ENCODE measurements at places on chromosomes 13 and 19.

GRCh38 chr19:2235381-2236063 lies 607 bp downstream of the PLEKHJ1 start:
- no peak for DNase-seq

- DNase-seq, result no peak
Measured at GRCh38 chr19:6228551-6229215, 51.1 kb downstream of the MLLT1 start.

- DNase-seq, result no peak
Measured at GRCh38 chr13:62482351-62482750, 1066.7 kb upstream of the PCDH20 start.

DNA sequence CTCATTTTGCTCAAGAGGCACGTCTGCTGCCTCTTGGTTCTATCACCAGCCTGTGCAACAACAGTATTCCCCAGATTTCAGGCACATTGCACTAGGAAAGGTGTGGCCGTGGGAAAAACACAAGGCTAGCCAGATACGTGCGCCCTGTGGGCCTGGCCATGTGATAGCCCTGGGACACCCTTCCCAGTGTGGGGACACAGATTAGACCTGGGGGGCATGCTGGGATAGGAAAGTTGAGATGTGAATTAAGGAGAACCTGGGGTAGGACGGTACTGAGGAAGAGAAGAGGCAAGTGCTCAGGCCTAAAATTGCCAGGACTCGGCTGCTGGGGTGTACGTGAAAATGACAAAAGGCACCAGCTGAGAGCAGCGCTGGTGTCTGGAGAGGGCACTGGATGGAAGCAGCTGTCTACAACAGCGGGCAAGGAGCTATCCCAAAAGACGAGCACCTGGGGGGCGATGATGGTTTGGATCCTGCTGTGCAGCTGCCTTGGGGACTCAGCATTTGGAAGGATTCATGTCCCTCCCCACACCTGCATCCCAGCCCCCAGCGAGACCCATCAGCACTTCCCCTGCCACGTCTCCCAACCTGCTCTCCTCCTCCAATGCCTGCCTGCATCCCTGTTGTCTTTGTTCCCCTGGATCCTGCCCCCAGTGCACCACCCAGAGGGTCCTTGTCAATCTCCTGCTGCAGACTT lies 54.3 kb downstream of the GGACT start:
- DNase-seq, result no peak

GRCh38 chr19:12757544-12758274 lies 6.1 kb downstream of the BEST2 start:
- no peak for DNase-seq

- DNase-seq, result no peak
Measured at GRCh38 chr19:2306281-2306806, 1.6 kb downstream of the LINGO3 start.

- DNase-seq, result no peak
Measured at GRCh38 chr19:29676586-29676985, 11.3 kb downstream of the PLEKHF1 start.

DNA sequence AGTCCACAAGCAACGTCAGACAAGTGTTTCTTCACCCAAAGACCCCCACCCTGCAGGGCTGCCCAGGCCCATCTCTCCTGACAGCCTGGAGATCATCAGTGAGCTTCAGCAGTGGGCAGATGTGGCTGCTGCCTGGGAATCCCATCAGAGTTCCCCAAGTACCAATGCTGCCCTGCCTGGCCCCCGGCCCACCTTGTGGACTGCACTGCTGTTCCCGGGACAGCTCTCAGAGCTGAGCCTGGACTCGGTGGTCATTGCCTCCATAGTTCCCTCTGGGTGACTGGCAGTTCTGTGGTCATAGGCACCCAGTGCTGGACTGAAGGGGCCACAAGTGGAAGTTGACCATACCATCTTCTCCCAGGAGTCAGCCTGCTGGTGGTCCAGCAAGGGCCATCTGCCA lies 24.5 kb upstream of the ZNF492 start:
- no peak for DNase-seq

- DNase-seq, result no peak
Measured at GRCh38 chr13:114185182-114185971, 6.3 kb downstream of the CFAP97D2 start.

- DNase-seq, result no peak
Measured at GRCh38 chr13:58804832-58805231, 1173.3 kb downstream of the PCDH17 start.

- DNase-seq, result no peak
Measured at GRCh38 chr19:12606796-12607195, 3.8 kb downstream of the ZNF490 start.

DNA sequence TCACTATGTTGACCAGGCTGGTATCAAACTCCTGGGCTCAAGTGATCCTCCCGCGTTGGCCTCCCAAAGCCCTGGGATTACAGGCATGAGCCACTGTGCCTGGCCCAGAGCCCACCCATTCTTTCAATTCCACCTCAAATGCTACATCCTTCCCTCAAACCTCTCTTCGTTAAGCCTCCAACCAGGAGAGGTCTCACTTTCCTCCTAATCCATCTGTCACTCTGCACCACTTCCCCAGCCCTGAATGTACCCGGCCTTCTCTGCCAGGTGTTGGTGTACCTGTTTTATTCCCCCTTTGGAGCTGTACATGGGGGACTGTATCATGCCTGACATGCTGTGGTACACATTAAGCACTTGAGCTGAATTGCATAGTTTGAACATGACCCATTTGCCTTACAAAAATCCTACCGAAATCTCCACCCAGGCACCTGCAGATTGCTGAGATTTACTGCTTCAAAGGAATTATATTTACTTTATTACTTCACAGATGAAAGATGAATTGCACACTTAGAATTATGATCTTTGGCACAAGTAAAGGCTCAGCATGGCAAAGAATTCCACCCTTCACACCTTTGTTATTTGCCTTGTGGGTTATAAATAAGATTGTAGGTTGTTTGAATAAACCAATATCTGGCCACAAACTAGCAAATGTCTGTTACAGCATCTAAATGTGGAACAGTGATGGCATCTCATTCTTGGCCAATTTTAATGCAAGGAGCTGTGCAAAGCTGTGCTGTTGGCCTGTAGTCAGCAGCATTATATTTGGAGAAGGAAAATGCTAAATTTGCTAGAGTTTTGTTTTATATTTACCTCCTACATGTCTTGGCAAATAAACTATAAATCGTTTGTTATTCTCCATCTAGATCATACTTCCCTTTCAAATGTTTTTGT lies 15.6 kb upstream of the WASF3 start:
- DNase-seq, result no peak

GRCh38 chr13:23999424-23999823 lies 102.1 kb upstream of the C1QTNF9B start:
- no peak for DNase-seq

- no peak for DNase-seq
Measured at GRCh38 chr13:110258876-110259631, 47.9 kb downstream of the COL4A1 start.

GRCh38 chr19:31613683-31614219 lies 264.5 kb upstream of the TSHZ3 start:
- no peak for DNase-seq

GRCh38 chr13:96273196-96273595 lies 183.3 kb downstream of the HS6ST3 start:
- no peak for DNase-seq

DNA sequence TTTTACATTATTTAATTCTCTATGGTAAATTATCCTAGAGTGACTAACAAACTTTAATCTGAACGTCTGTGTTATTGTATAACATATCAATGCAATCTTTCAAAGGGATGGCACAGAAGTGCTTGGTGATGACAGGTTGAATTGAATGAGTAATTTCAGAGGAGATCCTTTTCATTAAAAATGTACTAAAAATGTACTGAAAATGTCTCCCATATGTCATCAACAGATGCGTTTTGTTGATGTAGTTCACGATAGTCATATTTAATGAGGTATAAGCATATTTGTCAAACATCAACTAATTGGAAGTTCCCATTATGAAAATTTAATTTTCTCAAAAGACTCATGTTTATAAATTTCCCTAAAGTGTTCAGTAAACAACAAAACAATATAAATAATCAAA lies 1434.7 kb upstream of the PCDH20 start:
- no peak for DNase-seq

DNA sequence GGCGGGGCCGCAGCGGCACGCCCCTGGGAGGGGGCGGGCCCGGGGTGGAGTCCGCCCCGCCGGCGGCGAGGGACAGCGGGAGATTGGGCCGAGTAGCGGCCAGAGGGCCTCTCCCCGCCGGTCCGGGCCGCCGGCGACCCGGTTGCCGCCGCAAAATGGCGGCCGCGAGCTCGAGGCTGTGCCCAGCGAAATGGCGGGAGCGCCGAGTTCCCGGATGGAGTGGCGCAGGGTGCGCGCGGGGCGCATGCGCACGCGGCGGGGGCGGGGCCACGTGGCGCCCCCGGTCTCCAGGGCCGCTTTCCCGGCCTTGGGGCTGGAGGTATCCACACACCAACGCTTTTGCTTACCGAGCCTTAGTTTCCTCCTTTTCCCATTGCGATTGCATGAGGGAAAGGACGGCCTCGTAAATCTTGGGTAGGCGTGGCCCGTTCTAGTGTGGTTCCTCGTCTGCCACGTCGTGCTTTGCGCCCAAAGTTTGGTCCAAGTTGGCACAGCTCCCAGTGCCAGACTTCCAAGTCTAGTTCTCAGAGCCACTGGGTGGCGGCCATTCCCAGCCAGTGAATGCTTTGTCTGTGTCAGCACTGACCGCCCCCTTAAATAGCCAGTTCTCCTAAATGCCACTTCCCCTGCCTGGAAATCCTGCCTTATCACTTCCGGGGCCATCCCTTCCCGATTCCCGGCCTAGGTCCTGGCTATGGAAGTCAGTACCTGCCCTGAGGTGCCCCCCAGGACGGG lies 513 bp downstream of the CIRBP start:
- no peak for DNase-seq

GRCh38 chr13:48346583-48346982 lies 43.0 kb downstream of the RB1 start:
- DNase-seq, result no peak

- DNase-seq, result no peak
Measured at GRCh38 chr19:3397266-3398022, 31.1 kb downstream of the NFIC start.

DNA sequence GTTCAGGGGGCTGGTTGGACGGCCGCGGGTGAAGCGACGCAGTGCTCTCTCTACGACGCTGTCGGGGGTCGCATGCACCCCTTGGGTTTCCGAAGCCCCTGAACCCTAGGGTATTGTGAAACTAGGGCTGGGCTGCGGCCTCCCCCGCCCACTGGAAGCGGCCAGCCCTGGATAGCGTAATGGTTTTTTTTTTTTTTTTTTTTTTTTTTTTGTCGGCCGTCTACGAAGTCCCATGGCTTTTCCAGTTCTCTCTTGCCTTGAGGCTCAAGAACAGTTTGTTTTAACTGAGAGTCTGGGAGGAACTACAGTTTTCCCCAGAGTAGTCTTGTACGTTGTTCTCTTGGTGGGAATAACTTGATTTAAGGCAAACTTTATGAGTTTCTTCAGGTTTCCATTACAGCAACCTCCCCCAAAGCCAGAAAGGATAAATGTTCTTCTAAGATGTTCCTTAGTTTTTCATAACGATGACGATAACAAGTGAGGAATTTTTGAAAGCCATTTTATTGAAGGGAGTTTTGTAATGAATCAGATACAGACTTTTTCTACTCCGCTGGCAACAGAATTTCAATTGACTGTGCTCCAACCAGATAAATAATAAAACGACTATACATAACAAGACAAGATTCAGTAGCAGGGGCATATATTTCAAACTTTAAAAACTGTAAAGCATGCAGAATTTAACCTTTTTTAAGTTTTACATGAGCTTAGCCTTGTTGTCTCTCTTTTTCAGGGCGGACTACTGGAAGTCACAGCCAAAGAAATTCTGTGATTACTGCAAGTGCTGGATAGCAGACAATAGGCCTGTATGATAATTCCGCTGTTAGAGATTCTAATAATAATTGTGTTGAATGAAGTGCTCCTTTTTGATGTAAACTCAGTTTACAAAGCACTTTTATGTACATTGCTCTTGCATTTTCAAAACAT lies 867 bp downstream of the WBP4 start:
- DNase-seq, result peak; percentile 7

DNA sequence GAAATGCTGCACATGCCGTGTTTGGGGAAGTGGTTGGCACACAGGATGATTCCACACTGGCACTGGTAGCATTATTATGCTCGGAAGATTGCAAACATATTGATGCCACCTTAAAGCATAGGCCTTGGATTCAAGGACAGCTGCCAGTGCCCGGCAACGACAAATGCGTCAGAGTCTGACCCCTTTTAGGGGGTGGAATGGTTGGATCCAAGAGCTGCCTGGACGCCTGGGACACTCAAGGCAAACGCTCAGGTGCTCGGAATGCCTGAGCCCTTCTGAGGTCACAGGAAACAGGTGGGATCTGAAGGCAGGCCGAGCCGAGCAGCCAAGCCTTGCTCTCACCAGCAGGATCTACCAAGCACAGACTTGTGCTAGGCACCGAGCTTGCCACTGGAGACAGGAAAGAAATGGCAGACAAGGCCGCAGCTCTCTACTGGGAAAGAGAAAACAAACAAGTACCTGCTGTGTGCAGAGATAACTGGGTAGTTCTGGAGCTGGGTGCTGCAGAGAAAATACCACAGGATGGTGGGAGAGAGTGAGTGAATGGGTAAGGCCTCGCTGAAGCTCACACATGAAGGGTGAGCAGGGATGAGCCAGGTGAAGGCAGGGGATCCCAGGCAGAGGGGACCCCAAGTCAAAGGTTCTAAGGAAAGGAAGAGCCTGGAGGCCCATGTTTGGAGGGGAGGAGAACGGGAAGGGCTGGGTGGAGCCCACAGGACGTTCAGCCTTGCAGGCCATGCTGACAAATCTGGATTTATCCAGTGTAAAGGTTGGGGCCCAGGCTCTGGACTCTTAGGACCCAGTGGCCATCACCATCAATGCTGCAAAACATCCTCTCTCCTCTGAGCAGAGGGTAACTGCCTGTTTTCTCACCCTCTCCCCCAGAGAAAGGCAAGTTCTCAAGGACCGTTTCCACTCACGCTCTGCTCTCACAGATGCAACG lies 9.2 kb downstream of the RANBP3 start:
- DNase-seq, result no peak

GRCh38 chr13:97414392-97414791 lies 19.6 kb upstream of the RAP2A start:
- no peak for DNase-seq

DNA sequence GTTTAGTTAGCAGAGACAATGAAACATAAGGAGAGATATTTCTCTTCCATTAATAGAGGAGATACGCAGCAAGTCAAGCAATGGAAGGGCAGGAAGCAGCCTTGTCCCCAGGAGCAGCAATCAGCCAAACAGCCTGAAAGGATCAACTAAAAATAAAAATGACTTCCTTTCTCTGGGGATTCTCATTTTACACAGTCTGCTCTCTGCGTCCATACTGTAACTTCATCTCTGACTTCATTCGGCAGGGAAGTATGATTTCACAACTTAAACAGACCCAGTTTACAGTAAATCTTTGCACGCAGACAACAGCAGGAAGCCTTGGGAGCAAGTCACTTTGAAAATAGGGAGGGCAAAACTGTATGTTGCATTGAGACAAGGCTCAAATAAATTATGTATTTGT lies 826.7 kb downstream of the DIAPH3 start:
- no peak for DNase-seq

DNA sequence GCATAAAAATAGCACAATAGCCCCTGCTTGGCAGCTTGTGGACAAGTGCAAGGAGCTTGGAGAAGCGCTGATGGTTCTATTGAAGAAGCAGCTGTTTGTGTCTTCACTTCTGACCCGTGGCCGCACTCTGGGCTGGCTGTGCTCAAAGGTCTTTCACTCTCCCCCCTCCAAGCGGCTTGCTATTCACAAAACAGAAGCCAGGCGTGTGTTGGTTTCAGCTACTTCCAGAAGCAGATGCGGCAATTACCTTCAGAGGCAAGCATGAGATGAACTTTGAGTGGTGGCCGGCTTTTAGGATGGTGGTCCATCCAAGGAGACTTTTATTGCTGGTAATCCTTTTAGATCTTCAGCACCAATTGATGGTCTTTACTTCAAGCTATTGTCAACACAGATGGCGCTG lies 188.5 kb upstream of the ARGLU1 start:
- no peak for DNase-seq

- DNase-seq, result no peak
Measured at GRCh38 chr19:44813070-44813840, 4.4 kb downstream of the BCAM start.

Data from stimulated activated CD8-positive, alpha-beta memory T cell treated with anti-CD3 and anti-CD28 coated beads, Interleukin-7, amount 100 ng/mL, for 24 hours (primary cell).